ENCODE measurements at places on chromosomes 3 and 15.

- no peak for DNase-seq
These were observed 28.7 kb downstream of the ADAMTSL3 start for GRCh38 chr15:83682476-83683088.

- no peak for DNase-seq
These were observed 3.6 kb upstream of the RBPMS2 start for GRCh38 chr15:64779024-64779423.

GRCh38 chr3:197713477-197713822 lies 23.3 kb downstream of the RUBCN start:
- DNase-seq = no peak

GRCh38 chr3:187935623-187936156 lies 190.4 kb upstream of the BCL6 start:
- DNase-seq = peak; percentile 68

GRCh38 chr15:27235681-27236080 lies 264.7 kb downstream of the GABRG3 start:
- no peak for DNase-seq

- DNase-seq = no peak
These were observed 1082.1 kb downstream of the ZPLD1 start for GRCh38 chr3:103516950-103517349.

DNA sequence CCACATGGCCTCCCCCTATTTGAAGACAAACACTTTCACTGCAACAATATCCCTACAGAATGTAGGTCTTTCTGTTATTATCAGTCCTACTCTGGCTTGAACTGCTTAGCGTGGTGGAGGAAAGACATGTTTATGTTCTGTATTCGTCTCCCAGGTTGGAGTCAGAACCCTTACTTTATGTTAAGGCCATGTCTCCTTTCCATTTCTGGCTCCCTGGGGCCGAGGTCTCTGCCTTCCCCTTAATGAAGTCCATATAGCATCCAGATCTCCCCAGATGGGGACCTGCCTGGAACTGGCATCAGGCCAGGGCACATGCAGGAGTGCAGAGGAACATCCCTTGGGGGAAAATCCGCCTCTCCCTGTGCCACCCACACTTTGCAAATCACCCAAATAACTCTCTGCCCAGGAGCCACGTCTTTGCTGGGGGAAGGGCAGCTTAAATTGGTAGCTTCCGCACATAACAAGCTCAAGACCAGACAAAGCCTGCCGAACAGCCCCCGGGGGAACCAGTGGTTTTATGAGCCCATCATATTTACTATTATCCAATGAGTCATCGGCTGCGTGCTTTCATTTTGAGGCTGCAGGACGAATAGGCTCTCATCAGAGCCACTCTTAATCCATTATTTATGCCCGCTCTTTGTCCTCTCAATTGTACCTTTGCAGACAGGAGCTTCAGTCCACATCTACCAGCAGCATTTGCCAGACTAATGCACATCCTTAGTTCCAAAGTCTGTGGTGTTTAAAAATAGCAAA lies 237.0 kb downstream of the UACA start:
- peak; percentile 71 for DNase-seq

GRCh38 chr3:52820736-52821135 lies 9.7 kb downstream of the ITIH4 start:
- DNase-seq = peak; percentile 10

- no peak for DNase-seq
These were observed 1.4 kb downstream of the PTPRG start for GRCh38 chr3:61562721-61563312.

DNA sequence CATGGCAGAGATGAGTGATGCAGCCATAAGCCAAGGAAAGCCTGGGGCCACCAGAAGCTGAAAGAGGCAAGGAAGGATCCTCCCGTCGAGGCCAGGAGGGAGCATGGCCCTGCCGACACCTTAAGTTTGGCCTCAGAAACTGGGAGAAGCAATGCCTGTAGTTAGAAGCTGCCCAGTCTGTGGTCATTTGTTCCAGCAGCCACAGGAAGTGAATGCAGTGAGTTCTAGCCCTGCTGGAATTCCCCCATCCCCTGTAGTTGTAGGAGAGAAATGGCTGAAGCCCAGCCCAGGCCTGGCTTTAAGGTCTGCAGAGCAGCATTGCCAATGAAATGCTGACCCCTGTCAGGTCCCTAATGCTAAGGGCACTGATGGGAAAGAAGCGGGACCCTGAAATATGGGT lies 12.2 kb upstream of the CHSY1 start:
- DNase-seq = no peak

DNA sequence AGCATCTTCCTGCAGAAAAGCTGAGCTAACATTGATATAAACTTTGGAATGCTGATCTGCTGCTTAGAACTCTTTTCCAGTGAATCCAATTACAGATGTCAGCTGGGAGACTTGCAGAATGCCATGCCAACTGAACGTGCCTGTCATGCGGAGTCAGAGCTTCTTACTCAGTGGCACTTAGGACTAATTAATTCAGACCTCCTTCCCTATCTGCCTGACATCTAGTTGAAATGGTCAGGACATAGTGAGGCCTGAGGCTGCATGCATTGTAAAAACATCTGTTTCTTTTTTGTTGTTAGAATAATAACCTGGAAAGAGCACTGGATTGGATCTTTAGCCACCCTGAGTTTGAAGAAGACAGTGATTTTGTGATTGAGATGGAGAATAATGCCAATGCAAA lies 112.6 kb downstream of the USP13 start:
- DNase-seq = no peak

GRCh38 chr3:49294343-49294742 lies 17.3 kb upstream of the C3orf62 start:
- no peak for DNase-seq

DNA sequence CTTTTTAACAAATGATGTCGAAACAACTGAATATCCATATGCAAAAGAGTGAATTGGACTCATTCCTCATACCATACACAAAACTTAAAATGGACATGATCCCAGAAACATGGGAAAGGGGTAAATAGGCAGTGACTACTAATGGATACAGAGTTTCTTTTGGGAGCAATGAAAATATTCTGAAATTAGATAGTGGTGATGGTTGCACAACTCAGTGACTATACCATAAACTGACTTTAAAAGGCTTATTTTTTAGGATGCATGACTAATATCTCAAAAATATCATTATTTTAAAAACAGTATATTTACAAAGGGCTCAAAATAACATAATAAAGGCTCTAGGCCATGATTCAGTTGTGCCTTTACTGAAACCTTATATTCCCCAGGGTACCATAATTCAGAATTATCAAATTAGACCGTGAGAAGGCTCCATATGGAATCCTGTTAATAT lies 16.3 kb upstream of the ATP13A3 start:
- DNase-seq = no peak

DNA sequence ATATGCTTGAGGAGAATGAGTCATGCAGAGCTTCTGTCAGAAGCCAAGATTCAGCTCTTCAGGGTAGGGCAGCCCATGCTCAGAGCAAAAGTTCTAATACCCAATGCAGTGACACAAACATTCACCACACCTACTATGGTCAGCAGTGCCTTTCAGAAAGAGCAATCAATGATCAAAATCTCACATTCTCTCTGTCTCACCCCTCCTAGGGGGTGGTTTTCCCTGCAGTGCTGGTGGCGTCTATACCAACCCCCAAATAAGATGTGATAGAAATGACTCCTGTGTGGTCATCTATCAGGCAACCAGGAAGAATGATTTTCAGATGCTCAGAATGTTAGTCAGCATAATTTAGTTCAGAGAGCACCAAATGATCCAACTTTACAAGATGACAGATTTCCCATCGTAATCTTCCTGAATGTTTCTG lies 385.3 kb downstream of the NTRK3 start:
- no peak for DNase-seq

DNA sequence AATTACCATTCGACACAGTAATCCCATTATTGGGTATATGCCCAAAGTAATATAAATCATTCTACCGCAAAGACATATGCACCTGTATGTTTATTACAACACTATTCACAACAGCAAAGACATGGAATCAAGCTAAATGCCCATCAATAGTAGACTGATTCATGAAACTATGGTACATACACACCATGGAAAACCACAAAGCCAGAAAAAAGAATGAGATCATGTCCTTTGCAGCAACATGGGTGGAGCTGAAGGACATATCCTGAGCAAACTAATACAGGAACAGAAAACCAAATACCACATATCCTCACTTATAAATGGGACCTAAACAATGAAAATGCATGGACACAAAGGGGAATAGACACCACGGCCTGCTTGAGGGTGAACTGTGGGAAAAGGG lies 11.1 kb upstream of the MCF2L2 start:
- DNase-seq = peak; percentile 59

DNA sequence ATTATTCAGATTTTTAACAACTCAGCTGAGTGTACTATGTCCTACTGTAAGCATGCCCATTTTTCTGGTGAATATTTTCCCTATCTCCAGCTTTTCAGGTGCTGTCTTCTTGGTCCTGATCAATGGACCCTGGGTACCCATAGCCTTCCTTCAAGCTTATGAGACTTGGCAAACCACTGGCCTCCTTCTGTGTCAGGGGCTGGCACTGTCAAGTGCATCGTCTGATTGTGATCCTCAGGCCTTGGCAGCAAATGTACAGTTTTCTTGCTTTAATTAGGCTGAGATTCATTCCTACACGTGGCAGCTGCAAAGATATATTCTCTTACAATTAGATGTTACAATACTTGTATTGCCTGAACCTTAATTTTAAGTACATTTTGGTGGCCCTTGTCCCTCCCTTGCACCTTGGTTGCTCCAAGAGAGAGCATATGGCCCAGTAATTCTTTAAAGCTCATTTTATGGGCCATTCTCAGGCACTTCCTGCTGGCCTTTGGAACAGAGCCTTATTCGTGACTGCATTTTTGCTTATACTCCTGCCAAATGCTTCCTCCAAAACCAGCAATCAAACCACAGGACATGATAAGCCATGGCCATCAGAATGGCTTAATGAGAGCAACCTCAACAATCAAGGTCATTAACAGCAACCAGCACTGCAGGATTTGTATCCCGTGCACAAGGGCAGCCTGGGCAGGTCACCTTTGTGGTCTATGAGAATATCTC lies 179.9 kb downstream of the CNTN6 start:
- DNase-seq = no peak

- DNase-seq = no peak
These were observed 5.9 kb downstream of the CGNL1 start for GRCh38 chr15:57382215-57382614.

- no peak for DNase-seq
These were observed 25.9 kb downstream of the C3orf20 start for GRCh38 chr3:14700891-14701290.

DNA sequence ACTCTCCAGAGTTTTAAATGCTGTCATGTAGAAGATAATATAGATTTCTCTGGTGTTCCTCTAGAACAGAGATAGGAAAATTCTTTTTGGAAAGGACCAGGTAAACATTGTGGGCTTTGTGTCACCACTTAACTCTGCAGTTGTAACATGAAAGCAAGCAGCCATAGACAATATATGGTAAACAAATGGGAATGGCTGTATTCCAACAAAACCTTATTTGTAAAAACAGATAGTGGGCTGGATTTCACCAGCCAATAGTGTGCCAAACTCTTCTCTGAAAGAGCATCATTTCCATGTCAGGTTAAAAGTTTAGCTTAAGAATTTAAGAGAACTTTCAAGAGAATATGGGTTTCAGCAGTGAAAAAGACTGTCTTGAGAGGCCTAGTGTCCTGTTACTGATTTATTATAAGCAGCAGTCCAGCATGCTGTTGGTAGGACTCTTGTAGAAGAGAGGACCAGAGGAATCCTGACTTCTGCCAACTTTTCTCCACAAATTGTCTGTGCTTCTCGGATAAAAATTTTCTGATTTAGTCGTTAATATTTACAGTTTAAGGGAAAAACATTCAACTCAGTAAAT lies 107.7 kb downstream of the TCF12 start:
- DNase-seq = no peak

- DNase-seq = no peak
These were observed 16.8 kb downstream of the CLDN1 start for GRCh38 chr3:190305406-190305805.

DNA sequence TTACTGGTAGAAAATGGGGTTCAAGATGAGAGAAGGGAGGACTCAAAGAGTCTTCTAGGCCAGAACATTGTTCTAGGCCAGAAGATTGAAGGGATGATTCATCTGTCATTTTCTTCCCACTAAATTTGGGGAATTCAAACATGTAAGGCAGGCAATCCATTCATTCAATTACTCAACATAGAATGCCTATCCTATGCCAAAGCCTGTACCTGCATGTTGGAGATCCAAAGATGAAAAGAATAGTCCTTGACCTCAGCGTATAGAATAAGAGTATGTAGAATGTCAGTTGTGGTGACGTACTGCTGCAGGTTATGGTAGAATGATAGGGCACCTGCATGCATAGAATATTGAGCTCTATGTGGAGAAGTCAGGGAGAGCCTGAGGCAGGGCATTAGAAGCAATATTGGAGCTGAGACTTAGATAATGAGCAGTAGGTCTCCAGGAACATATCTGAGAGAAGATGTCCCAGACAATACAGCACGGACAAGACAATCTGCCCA lies 49.7 kb downstream of the STAC start:
- no peak for DNase-seq

DNA sequence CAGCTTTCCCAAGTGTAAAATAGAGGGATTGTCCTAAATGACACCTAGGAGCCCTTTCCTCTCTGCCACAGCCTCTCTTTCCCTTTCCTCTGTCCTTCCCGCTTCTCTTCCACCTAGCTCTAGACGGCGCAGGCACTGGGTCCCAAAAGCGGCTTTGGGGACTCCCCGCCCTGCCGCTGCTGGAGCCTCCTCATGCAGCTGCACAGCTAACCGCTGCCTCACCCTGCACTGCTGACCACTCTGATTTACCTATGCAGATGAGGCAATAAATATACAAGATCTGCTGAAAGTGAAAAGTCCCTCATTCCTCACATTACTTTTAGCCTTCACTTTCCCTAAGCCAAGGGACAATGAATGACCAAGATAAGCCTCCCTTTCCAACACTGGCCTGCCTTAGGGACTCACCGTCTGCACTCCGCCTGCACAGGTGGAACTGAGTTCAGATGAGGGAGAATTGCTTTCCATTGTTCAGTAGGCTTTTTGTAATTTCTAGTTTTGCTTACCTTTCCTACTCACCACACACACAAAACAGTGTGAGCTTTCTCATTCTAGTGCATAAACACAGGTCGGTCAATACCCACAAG lies 197.5 kb upstream of the BCL6 start:
- no peak for DNase-seq

GRCh38 chr3:30231277-30232141 lies 374.9 kb upstream of the TGFBR2 start:
- peak; percentile 60 for DNase-seq

DNA sequence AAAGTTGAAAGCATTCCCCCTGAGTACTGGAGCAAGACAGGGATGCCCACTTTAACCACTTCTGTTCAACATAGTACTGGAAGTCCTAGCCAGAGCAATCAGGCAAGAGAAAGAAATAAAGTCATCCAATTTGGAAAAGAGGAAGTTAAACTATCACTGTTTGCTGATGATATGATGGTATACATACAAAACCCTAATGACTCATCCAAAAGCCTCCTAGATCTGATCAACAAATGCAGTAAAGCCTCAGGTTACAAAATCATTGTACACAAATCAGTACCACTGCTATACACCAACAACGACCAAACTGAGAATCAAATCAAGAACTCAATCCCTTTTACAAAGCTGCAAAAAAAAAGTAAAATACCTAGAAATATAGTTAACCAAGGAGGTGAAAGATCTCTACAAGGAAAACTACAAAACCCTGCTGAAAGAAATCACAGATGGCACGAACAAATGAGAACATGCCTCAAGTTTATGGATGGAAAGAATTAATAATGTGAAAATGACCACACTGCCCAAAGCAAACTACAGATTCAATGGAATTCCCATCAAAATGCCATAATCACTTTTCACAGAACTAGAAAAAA lies 40.3 kb downstream of the RPL39L start:
- peak; percentile 63 for DNase-seq

- DNase-seq = peak; percentile 94
These were observed 9.6 kb downstream of the EMC3 start for GRCh38 chr3:9976721-9977709.

GRCh38 chr3:101842245-101842934 lies 6.9 kb upstream of the NFKBIZ start:
- no peak for DNase-seq
